ENCODE measurements at places on chromosomes 16 and 17.

DNA sequence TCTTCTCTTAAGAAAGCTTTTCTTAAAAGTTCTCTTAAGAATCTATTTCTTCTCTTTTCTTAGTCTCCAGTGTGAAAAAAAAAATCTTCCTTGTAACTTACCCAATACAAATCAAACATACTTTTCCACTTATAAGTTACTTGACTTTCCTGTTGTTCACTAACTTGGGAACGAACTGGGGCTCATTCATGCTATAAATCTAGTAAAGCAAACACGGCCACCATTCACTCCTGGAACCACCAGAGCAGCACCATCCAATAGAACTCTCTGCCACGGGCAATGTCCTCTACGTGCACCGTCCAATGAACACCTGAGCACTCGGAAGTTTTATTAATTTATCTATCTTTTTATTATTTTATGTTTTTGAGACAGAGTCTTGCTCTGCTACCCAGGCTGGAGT lies 20.8 kb downstream of the SRP68 start:
- DNase-seq = no peak

GRCh38 chr16:76278980-76279379 lies 1.8 kb downstream of the CNTNAP4 start:
- no peak for DNase-seq

GRCh38 chr17:17172990-17173389 lies 33.1 kb downstream of the PLD6 start:
- no peak for DNase-seq

- no peak for DNase-seq
Measured at GRCh38 chr16:18829251-18829650, 27.9 kb upstream of the ARL6IP1 start.

DNA sequence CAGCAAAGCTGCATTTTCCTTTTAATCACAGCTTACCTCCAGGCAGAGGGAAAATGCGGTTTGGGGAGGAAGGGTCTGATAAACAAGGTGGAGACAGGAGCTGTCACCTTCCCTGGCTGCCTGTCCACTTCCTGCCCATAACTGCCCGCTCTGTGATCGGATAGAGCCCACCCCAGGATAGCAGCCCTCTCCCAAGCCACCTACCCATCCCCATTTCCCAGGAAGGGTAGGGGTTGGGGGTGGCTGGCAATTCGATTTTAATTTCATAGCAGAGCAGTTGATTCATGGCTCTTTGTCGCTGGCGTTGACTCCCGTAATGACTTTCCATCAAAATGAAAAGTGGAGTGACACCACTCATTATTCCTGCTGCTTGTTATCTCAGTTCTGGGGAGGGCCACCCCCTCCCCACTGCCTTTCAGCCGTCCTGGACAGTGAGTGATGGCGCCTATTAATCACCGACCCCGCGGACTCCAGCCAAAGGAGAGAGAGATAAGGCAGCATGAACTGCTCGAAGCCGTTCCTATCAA lies 11.2 kb downstream of the CDK5RAP3 start:
- no peak for DNase-seq

GRCh38 chr16:88940862-88941817 lies 35.9 kb downstream of the CBFA2T3 start:
- DNase-seq = peak; percentile 32

DNA sequence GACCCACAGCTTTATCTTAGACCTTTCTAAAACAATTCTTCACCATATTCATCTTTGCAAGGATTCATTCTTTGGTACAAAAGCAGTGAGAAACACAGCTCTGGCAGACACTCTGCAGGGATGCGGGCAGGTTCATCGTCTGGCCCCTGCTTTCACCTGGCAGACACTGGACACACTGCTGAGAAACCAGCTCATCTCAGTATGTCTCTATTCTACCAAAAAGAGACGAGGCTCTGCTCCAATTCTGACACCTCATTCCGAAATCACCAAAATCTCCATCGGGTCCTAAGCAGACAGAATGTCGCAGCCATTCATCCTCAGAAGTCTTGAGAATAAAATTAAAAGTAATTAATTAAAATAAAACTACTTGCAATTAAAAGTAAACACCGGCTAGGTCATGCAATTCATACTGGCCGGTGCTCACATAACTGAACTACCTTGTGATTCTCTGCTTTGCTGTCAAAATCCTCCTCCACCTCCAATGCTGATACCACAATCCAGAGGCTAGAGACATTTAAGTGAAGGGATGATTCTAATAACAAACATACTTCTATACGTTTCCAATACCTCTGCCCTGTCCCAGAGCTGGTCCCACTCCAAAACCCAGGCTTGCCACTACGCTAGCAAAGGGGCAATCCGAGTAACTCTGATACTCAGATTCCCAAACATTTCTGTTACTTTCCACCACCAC lies 1.3 kb downstream of the RNF157 start:
- no peak for DNase-seq

GRCh38 chr17:78962345-78962983 lies 17.3 kb downstream of the LGALS3BP start:
- DNase-seq = no peak

DNA sequence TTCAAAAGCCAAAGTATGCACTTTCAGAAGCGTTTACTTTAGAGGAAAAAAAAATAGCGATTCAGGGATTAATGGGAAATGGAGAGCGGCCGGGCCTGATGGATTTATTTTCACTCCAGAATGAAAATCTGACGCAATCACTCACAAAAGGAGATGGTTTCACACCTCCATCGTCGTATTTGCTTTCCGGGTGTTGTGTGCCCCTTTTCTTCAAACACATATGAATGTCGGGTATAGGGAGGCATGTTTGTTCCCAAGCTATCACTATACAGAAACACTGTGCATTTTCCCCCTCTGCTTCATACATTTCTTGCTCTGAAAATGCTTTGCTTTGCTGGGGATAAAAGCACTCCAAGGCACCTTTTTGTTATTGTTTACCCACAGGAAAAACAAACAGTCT lies 562.2 kb upstream of the ZFHX3 start:
- no peak for DNase-seq
